ENCODE measurements at places on chromosomes 1 and 21.

DNA sequence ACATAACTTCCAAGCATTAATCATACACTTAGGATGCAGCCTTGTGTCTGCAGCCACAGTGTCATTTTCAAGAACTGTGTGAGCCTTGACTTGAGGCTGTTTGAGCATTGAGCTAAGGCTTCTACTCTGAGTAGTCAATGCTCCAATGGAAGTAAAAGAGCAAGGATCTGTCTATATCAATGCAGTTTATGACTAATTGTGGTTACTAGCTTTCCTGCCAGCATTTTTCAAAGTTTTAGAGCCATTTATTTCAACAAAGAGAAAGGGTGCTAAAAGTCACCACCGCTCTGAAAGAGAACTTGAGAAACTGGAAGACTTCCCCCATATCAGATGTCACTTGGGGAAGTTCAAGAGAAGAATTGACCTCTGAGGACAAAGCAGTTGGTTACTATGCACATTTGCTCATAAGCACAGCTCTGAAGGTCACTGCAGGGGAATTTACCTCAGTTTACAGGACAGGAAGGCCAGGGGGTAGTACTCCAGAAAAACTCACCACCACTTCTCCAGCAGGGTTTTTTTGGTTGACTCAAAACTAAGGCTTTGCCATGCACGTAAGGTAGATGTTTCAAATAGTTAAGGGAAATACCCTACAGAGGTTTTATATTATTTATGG is 24.5 kb upstream of the RGS1 start:
- DNase-seq: no peak

DNA sequence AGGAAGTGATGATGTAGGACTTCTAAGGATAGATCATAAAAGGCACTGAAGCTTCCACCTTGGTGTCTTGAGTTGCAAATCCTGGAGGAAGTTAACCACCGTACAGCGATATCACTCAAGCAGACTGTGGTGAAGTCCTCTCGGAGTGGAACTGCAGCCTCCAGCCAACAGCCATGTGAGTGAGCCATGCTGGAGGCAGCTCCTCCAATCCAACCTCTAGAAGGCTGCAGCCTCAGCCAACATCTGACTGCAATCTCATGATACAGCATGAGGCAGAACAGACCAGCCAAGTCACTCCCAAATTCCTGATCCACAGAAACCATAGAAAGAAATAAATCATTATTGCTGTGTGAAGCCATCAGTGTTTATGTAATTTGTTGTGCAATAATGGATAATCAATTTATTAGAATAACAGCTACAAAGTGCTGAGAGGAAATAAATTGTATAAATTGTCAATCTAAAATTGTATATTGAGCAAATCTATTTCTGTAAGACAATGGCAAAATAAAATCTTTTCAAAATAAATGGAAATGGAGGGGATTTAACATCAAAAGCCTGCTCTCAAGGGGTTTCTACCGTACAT is 65.0 kb downstream of the PRSS38 start:
- DNase-seq: no peak

DNA sequence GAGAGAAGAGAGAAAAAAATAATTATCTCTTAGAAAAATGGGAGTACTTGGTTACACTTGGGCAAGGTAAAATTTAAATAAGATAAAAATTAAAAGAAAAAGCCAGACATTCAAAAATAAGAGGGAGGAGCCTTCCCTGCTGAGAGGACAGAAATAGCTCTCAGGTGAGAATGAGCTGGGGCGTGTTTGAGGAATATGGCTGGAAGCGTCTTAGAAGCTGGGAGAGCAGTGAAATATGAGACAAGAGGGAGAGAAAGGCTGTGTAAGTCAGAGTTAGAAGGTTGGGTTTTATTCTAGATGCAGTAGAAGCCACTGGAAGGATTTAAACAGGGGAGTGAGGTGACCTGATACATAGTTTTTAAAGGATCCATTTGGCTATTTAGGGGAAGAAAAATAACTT is 154.2 kb upstream of the L1TD1 start:
- DNase-seq: no peak

- no peak for DNase-seq
Measured at GRCh38 chr1:227776331-227776771, 39.1 kb upstream of the PRSS38 start.

DNA sequence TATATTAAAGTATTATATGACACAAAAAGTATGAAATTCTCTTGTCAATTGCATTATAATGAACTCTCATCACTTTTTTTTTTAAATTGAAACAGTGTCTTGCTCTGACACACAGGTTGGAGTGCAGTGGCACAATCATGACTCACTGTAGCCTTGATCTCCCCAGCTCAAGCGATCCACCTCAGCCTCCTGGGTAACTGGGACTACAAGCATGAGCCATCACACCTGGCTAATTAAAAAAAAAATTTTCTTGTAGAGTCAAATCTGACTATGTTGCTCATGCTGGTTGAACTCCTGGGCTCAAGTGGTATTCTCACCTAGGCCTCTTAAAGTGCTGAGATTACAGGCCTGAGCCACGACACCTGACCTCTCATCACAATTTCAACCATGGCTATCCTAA is 259.3 kb downstream of the S1PR1 start:
- DNase-seq: no peak
